ENCODE measurements at places on chromosomes 13 and 19. TPM values are rescaled to one million over a fixed set of nuclear protein-coding genes. Genes with fewer than 3 reads are reported as not detected.

Gene CYP2S1
- 3.0 TPM for total RNA-seq

Gene GNA15
- total RNA-seq = 117 TPM

Gene SBSN
- 1,419 TPM for total RNA-seq

Gene PDE4C
- total RNA-seq = 2.0 TPM

Gene MED16
- total RNA-seq = 61.3 TPM

Gene LCP1
- 24.5 TPM for total RNA-seq

Gene DOHH
- total RNA-seq = 10.9 TPM

Gene APLP1
- total RNA-seq = 1.0 TPM

Gene POSTN
- total RNA-seq = 152 TPM

Gene SGTA
- total RNA-seq = 36.5 TPM

Gene LGALS4
- 8.2 TPM for total RNA-seq

Gene RGL3
- 1.4 TPM for total RNA-seq

Gene GRK1
- not detected for total RNA-seq

Gene UBE2L5
- total RNA-seq = not detected

Gene PRR36
- total RNA-seq = 0.80 TPM

Gene CD70
- not detected for total RNA-seq

Gene UPF3A
- 35.3 TPM for total RNA-seq

Gene CYP2B6
- 4.2 TPM for total RNA-seq

Gene ZNF416
- total RNA-seq = 6.9 TPM

Gene TMIGD2
- not detected for total RNA-seq

Gene ITPKC
- 93.8 TPM for total RNA-seq

Gene FFAR3
- not detected for total RNA-seq

Gene LILRB1
- not detected for total RNA-seq

Gene CYP2A6
- total RNA-seq = not detected

Gene REEP6
- total RNA-seq = 3.2 TPM

Gene KCNC3
- total RNA-seq = 1.9 TPM

Gene CLC
- total RNA-seq = not detected

Gene C13orf46
- total RNA-seq = 0.34 TPM

Gene MYPOP
- 8.7 TPM for total RNA-seq

Gene ZNF571
- total RNA-seq = 42.1 TPM

Gene UBAC2
- 101 TPM for total RNA-seq

Gene PSG7
- total RNA-seq = 0.59 TPM

Gene CLEC11A
- total RNA-seq = 14.1 TPM

Gene C13orf42
- not detected for total RNA-seq

Gene SLC46A3
- total RNA-seq = 10.2 TPM

Gene TRAPPC5
- 118 TPM for total RNA-seq

Gene CASP14
- total RNA-seq = 363 TPM

Gene RUBCNL
- 3.9 TPM for total RNA-seq

Gene LAIR1
- total RNA-seq = 1.8 TPM

Gene PRODH2
- total RNA-seq = not detected

Gene GCDH
- 33.0 TPM for total RNA-seq

Gene LSM7
- 106 TPM for total RNA-seq

Gene PSG11
- total RNA-seq = not detected

Gene HIF3A
- 6.6 TPM for total RNA-seq
